ENCODE measurements at places on chromosomes 11 and 22. TPM values are rescaled to one million over a fixed set of nuclear protein-coding genes. Genes with fewer than 3 reads are reported as not detected.

DNAJB7 gene
- not detected for total RNA-seq

ACAT1 gene
- 57.9 TPM for total RNA-seq

RPS6KA4 gene
- 24.1 TPM for total RNA-seq

ANKRD49 gene
- 16.6 TPM for total RNA-seq

MS4A4E gene
- not detected for total RNA-seq

MUC5AC gene
- not detected for total RNA-seq

POU2AF2 gene
- total RNA-seq: not detected

CALCA gene
- total RNA-seq: not detected

CD248 gene
- total RNA-seq: 52.9 TPM

OR4C45 gene
- total RNA-seq: not detected

MPZL2 gene
- total RNA-seq: 1.2 TPM

PRR33 gene
- total RNA-seq: not detected

CASP1 gene
- 14.8 TPM for total RNA-seq

SCGB2A2 gene
- not detected for total RNA-seq

CCDC73 gene
- total RNA-seq: not detected

CD3G gene
- total RNA-seq: not detected

KRTAP5-9 gene
- total RNA-seq: not detected

HINFP gene
- total RNA-seq: 13.7 TPM

TMEM151A gene
- under 0.01 TPM for total RNA-seq

RAG1 gene
- 0.74 TPM for total RNA-seq

PATE4 gene
- not detected for total RNA-seq

OR51E1 gene
- total RNA-seq: under 0.01 TPM

KCNK7 gene
- 0.30 TPM for total RNA-seq
